ENCODE measurements at places on chromosomes 1 and 21.

DNA sequence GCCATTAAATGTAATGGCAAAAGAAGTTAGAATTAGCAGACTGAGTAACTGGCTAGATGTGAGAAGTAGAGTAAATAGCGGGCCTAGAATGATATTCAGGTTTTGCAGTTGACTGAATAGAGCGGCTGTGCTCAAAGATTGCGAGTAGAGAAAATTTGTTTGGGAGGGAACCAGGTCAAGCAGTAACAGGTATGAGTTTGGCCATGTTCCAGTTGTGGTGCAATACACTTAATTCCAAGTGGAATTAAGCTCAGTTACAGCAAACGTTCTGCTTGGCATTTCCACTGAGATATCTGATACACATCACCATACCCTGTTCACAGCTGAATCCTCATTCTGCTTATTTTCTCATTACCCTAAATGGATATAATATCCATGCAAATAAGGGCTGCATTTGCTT lies 1382.9 kb downstream of the MRPL39 start:
- no peak for DNase-seq

DNA sequence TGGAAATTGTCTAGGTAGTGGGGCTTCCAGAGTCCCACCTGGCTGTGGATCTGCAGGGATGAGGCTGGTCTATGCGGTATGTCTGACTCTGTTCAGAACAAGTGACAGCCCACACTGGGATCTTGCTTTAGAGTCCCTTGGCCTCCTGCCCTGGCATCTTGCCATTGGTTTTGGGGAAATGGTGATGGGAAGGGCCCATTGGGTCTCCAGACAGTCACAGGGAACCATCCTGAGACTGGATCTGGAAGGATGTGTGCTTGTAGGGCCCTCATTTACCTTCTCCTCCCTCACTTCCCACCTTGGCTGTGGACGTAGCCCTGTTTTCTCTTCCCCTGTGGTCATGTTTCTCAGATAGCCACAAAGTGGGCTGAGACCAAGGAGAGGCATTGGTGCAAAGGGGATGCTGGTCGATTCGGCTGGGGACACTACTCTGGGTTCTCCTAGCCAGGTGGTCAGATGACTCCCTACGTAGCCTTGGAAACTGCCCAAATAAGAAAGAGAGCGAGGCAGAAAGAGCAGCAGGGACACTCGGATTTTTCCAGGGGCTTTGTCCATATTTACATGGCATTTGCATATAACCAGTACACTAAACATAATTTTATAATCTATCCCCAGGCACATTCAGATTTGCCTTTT lies 15.1 kb downstream of the SOX13 start:
- no peak for DNase-seq

DNA sequence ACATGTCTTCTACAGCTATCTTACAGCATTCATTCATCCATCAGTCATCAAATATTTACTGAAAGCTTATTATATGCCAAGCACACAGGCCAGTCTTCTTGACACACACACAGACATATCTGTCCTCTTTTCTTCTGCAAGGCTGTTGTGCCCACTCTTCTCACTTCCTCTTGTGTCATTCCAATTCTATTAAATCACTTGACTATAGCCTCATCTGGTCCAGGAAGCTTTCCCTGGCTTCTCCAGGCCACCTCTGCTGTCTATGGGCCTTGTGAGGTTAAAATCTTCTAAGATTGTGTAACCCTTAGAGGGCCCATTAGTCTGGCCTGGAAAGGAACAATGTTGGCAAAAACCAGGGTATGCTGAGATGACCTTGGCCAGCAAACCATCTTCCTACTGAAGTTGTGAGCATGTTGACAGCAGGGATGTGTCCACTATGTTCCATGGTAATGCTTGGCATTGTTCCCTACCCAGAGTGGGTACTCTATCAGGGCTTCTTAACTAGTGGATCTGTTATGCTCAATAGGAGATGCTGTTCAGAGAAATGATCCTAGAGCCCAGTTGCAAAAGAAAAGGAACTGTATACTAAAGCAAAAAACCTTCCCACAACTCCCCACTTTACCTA lies 5.3 kb downstream of the TRAF3IP3 start:
- DNase-seq = no peak

DNA sequence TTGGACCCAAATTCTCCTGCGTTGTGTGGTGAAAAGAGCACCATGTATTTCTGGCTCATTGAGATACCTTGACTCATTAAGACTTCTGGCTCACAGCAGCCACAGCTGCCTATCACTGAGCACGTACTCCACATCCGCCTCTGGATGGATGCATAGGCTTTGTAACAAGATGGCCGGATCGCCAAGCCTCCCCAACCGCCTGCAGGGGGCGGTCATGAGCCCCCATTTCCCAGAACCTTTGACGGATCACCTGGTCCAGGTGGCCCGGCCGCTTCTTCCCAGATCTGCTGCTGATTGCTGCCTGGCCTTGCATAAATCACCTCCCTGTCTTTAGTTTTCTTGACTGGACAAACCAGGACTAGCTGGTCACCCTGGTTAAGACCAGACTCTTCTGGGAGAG lies 156.5 kb upstream of the KLHDC7A start:
- DNase-seq = no peak

DNA sequence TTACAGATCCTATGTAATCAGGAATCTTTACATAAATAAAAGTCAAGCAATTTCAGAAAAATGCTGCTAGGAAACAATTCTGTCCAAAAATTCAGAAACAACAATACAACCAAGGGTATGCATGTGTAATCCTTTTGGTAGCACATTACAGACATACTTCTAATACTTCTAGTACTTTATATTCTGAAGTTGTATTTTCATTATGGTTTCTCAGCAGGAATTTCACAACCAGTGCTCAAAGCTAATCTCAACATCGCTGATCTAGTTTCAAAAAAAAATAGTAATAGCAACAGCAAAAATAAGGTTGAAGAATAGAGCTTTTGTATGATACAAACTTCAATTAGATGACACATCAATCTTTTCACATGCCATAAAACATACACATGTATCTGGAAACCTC lies 545.2 kb downstream of the LTN1 start:
- DNase-seq = no peak

- DNase-seq = no peak
Observed at GRCh38 chr1:184492536-184492935, 105.7 kb downstream of the C1orf21 start.

DNA sequence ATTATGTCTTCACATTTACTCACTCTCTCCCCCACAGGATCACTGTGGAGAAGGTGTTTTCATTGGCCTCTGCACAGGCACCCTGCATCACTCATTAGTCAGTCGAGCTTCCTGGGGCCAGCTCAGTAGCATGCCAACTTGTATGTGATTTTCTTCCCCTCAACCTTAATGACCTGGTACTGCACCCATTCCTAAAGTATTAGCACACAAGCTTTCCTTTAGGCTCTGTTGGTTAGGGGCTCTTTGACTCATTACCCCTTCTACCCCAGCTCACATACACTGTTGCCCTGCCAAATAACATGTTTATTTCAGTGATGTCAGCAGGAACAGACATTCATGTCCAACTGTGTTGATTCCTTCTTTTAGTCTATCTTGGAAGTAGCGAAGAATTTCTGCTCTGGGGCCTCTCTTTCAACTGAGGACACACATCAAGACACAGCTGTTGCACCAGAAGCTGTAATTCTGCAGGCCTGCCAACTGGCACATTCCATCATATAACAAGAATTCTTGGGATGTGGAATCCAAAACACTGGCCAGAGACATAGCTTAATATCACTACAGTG lies 603.5 kb upstream of the ADAMTS5 start:
- no peak for DNase-seq

DNA sequence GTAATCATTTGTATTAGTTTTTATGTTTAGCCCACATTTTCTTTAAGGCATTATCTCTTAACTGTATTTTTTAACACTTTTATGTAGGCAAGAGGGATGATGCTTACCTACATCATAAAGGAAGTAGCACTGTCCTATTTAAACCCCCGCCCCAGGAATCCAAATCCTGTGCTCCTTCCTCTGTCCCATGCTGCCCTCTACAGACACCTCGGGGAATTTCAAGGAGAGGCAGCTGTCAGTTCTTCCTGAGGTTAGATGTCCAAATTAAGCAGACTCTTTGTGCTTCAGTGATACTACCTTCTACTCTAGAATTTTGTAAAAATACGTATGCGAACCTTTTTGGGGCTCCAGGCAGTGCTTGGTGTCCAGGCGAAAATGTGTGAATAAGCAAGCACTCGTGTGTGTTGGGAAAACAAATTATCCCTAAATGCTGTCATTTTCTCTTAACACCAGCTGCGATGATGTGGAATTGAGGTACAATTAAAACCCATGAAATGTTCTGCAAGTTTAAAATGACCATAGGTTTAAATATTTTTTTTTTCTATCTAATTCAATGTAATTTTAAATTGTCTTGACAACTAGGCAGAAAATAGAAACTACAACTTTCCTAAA lies 19.2 kb downstream of the CRCT1 start:
- DNase-seq = no peak

DNA sequence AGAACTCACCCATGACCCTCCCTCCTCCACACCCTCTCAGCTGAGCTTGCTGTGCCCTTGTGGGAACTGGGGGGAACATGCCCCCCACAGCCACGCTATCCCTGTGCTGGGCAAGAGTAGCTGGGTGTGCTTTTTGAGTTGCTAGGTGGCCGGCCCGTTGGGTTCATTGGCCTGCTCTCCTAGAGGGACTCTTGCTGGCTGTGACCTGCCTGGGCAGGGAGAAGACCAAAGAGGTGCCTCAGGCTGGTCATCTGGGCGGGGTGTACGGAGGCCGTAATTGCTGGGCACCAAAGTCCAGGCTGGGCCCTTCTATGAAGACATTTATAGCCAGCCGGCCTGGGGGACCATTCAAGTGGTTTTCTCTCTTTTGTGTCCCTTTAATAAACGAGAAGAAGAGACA lies 138.3 kb upstream of the ZBTB40 start:
- DNase-seq = no peak
